ENCODE measurements at places on chromosomes 3 and 15. TPM values are rescaled to one million over a fixed set of nuclear protein-coding genes. Genes with fewer than 3 reads are reported as not detected.

CPLX3 gene
- not detected for total RNA-seq

SERINC4 gene
- not detected for total RNA-seq

SLC12A1 gene
- under 0.01 TPM for total RNA-seq

C3orf85 gene
- not detected for total RNA-seq

TM6SF1 gene
- total RNA-seq, result 1.4 TPM

COL6A6 gene
- under 0.01 TPM for total RNA-seq

GRM2 gene
- not detected for total RNA-seq

MRAS gene
- 40.2 TPM for total RNA-seq

CCR3 gene
- total RNA-seq, result not detected

TIPARP gene
- total RNA-seq, result 35.1 TPM

NEDD4 gene
- total RNA-seq, result 8.7 TPM

TGM5 gene
- not detected for total RNA-seq

AP2M1 gene
- 383 TPM for total RNA-seq

RTP3 gene
- not detected for total RNA-seq

Measured in mesangial cell (primary cell).